ENCODE measurements at places on chromosomes 16 and 17. TPM values are rescaled to one million over a fixed set of nuclear protein-coding genes. Genes with fewer than 3 reads are reported as not detected.

The TMC5 gene
- 0.16 TPM for total RNA-seq

The TPSB2 gene
- total RNA-seq = 163 TPM

The TNP2 gene
- total RNA-seq = not detected

The MSRB1 gene
- total RNA-seq = 11.2 TPM

The NGFR gene
- total RNA-seq = 0.51 TPM

The KRT14 gene
- total RNA-seq = 2.1 TPM

The MBTD1 gene
- total RNA-seq = 26.0 TPM

The MYH11 gene
- 43.7 TPM for total RNA-seq
